IPS DF 6.9 (cell line): ENCODE measurements at places on chromosomes 16 and 17.

GRCh38 chr16:85851034-85851785, 47.8 kb upstream of the IRF8 start:
- DNase-seq: no peak

- no peak for DNase-seq
These were observed 21.3 kb downstream of the CPNE2 start for GRCh38 chr16:57113664-57114063.

DNA sequence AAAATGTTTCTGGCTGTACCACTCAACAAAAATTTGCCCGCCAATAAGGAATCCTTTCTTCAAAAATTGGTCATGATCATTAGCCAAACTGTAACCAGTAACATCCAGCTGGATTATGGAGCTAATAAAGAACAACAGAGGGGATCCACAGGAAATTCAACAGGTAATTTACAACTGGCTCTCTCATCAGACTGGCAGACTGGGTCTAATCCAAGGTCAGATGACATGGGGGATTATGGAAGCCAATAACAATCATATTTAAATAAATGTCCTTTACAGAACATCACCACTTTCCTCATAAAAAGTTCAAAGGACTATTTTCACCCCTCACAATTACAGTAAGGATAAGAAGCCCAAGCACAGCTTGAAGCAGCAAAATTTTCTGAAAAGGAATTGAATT, 66.4 kb downstream of the KANSL1 start:
- no peak for DNase-seq

- no peak for DNase-seq
These were observed 167.7 kb downstream of the XYLT1 start for GRCh38 chr16:17303101-17303500.

DNA sequence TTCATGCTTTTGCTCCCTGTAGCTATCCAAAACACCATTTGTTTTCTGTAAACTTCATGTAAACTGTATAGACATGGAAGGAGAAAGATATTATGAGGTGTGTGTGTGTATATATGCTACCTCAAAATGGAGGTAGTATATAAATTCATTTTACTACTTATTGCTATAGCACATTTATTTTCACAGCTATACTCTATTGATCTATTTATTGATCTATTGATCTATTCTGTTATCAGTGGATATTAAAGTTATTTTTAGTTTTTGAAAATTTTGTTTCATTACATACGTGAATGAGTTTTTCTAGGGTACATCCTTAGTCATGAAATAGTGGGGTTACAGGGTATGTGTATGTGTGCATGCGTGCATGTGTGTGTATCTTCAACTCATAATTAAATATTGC, 15.5 kb downstream of the ZNRF1 start:
- DNase-seq: no peak

- no peak for DNase-seq
These were observed 94.0 kb upstream of the WSB1 start for GRCh38 chr17:27199948-27200347.

GRCh38 chr17:7177191-7177953, 1.8 kb downstream of the ASGR1 start:
- DNase-seq: no peak

GRCh38 chr17:47792457-47792856, 29.1 kb downstream of the OSBPL7 start:
- no peak for DNase-seq

DNA sequence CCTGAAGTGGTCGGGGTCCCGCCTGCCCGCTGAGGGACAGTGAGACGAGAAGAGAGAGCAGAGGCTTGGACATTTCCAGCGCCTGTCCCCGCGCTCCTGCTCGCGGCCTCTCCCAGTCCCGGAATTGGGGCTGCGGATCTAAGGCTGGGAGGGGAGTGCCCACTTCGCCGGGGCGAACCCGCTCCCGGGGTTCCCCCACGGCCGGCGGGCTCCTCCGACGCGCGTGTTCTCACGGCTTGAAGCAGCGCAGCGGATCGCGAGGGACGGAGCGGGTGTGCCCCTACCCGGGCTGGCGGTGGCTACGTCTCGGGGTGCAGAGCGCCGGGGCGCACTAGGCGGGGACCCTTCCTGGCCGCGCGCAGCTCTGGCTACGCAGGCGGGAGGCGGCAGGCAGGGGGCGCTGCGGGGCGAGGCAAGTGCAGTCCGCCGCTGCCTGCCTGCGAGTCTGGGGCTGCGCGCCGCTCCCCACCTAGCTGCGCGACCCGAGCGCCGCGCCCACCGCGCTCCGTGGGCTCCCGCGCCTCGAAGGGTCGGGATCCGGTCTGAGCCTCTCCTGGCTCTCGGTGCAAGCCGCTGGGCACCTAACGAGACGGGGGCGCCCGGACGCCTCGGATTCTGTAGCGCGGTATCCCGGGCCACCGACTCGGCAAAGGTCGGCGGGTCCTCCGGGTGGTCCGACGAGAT, 1.2 kb downstream of the NGFR start:
- no peak for DNase-seq

GRCh38 chr17:76934561-76935320, 66.5 kb downstream of the MGAT5B start:
- no peak for DNase-seq

GRCh38 chr16:80309178-80309577, 231.6 kb upstream of the DYNLRB2 start:
- no peak for DNase-seq

- DNase-seq: no peak
These were observed 298.3 kb downstream of the SLC39A11 start for GRCh38 chr17:72794152-72794551.

- DNase-seq: no peak
These were observed 6.0 kb upstream of the TLCD3A start for GRCh38 chr17:726271-726919.

GRCh38 chr17:73493956-73494926, 150.0 kb downstream of the SDK2 start:
- no peak for DNase-seq

DNA sequence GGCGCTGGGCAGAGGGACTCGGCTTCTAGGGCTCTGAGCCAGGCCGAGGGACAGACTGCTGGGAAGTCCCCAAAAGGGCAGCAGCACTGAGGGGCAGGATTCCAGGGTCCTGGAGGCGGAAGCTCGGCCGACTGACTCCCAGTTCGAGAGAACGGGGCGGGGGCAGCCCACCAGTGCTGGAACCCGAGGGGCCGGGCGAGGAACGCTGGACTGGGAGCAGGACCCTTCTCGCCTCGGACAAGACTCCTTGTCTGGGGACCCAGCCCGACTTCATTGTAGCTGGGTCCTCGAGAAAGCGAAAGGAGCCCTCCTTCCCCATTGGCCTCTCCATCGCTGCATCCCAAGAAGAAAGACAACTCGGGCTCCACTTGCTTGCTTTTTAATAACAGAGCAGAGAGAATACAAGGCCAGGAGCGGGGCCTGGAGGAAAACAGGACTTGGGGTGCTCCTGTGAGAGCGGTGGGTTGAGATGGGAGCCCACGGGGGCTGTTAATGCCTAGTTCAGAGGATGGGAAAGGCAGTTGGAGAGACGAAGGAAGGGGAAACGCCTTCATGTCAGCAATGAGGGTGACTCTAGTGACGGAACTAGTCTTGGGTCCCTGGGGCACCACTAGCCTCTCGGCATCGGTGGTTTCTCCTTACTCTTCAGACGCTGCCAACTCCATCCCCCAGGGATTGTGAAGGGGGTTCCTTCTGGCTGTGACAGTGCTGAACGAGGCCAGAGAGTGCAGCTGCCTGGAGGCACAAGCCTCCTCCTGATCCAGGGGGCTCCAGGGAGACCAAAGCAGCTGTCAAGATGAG, 492 bp upstream of the CAMTA2 start:
- no peak for DNase-seq

DNA sequence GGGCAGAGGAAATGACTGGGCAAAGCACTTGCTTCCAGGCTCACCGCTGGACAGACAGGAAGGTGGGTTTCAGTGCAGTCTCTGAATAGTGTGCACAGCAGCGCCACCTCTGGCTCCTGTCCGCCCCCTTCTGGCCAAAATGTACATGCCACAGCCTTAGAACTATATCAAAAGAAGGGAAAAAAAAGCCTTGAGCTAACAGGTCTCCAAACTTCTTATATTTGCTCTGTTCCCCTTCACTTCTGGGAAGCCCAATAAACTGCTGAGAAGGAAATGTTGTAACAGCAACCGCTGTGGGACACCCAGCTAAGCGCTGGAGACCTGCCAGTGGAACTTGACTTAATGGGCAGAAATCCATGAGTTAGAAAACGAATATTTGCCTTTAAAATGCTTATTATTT, 17.5 kb downstream of the COG7 start:
- peak; percentile 43 for DNase-seq

GRCh38 chr17:64780096-64781013, 118.2 kb upstream of the SMURF2 start:
- DNase-seq: no peak

- DNase-seq: no peak
These were observed 70.8 kb downstream of the ABR start for GRCh38 chr17:1108765-1109605.

- no peak for DNase-seq
These were observed 14.1 kb downstream of the ARHGEF15 start for GRCh38 chr17:8324132-8324531.

GRCh38 chr16:46950009-46950408, 23.5 kb downstream of the DNAJA2 start:
- DNase-seq: no peak

- no peak for DNase-seq
These were observed 52.5 kb downstream of the EFCAB13 start for GRCh38 chr17:47376247-47376646.

DNA sequence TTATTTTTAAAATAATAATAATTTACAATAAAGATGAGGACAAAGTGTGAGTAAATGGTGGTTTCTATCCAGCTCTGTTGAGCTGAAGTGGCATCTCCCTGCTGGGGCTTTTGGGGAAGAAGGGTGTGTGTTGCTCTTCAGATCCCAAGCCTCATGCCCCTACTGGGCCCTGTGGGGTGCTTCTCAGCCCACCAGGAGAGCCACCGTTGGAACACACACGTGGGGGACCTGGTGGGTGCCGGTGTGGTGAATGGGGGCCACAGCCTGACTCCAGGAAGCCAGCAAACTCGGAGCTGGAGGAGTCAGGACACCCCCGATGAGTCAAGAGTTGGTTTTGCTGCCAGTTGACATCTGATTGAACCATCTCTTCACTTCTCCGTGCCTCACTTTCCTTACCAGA, 37.8 kb upstream of the STH start:
- no peak for DNase-seq

GRCh38 chr16:79163691-79164387, 436.7 kb downstream of the MAF start:
- no peak for DNase-seq

- no peak for DNase-seq
These were observed 45.0 kb upstream of the LHX1 start for GRCh38 chr17:36892112-36892838.

DNA sequence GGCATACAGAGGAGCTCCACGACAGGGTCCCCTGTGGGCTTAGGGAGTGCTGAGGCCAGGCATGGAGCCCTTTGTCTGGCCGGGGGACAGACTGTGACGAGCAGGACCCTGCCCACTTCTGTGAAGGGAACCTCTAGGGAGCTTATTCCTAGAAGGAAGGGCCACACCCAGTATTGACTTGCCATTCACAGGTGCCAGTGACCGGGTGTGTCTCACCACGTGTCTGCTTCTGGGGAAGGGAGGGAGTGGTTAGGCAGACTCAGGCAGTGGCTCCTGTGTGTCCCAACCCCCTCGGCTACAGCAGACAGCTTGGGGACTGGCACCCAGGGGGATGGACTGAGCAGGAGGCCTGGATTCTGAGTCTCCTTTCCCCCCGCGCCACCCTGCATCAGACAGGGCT, 57.2 kb downstream of the SOCS1 start:
- no peak for DNase-seq

- DNase-seq: no peak
These were observed 50.3 kb downstream of the METRNL start for GRCh38 chr17:83129676-83130075.

- DNase-seq: no peak
These were observed 14.6 kb downstream of the RSL1D1 start for GRCh38 chr16:11836650-11837244.

GRCh38 chr17:17508019-17508535, 11.9 kb upstream of the RASD1 start:
- DNase-seq: no peak

- DNase-seq: no peak
These were observed 100.8 kb upstream of the XYLT1 start for GRCh38 chr16:17571499-17572093.

- DNase-seq: no peak
These were observed 94.6 kb downstream of the HAPSTR1 start for GRCh38 chr16:9186061-9186460.

DNA sequence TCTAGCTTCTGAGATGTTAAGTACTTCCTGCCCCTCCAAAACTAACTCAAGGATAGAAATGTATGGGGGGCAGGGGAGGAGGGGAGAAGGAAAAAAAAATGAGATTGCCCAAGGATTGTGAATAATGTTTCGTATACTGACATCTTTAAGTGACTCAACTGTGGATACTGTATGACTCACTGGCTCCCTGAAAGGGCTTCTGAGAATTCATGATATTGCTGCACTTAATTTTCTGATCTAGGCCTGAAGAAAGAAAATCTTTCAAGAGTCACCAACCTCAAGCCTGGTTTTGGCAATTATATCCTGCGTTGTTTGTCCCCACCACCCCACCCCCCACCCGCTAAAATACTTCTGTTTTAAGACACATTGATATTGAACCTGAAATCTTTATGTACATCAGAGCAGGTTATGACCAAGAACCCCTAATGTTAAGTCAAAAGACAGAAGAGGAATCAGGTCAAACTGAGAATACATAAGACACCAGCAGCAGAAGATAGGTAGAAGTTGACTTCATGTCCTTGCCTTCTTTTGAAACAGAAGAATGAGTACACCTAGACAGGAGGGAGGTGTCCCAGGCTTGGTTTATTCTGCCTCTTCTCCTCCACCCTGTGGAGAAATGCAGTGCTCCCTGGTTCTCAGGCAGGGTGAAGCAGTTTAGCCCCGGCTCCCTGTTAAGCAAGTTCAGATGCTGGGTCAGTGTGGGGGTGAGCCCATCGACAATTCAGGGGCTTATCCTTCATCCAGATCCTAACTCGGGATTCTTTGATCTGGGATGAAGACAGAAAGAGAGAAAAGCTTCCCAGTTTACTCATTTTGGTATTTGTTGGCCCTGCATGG, 3.3 kb upstream of the FBXL20 start:
- no peak for DNase-seq

- DNase-seq: no peak
These were observed 22.2 kb upstream of the ATP2A3 start for GRCh38 chr17:3986270-3986938.

GRCh38 chr17:36851250-36851649, 86.0 kb upstream of the LHX1 start:
- no peak for DNase-seq

GRCh38 chr17:79232957-79233356, 158.3 kb downstream of the ENGASE start:
- DNase-seq: no peak

GRCh38 chr17:17849147-17849820, 12.5 kb upstream of the SREBF1 start:
- no peak for DNase-seq

- no peak for DNase-seq
These were observed 13.7 kb downstream of the RARA start for GRCh38 chr17:40322358-40323315.

DNA sequence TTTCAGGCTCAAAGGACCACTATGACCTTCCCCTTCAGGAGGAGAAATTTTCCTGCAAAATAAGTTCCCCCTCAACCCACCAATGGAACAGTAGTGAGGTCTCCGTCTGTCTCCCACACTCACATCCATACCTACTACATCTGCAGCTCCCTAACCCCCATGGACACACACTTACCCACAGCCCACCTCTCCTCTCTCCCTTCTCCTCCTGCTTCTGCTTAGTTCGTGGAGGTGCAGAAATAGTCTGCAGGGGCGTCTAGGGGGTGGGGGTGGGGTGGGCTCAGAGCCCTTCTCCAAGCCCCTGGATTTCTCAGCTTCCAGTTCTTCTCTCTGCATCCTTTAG, 8.9 kb downstream of the HOXB4 start:
- DNase-seq: no peak

GRCh38 chr17:56114469-56114868, 38.8 kb upstream of the ANKFN1 start:
- no peak for DNase-seq
